ENCODE measurements at places on chromosomes 2 and 18.

GRCh38 chr18:48844271-48844670 lies 106.5 kb downstream of the SMAD7 start:
- DNase-seq: no peak

- no peak for DNase-seq
These were observed 23.6 kb downstream of the TEX44 start for GRCh38 chr2:231616296-231616695.

DNA sequence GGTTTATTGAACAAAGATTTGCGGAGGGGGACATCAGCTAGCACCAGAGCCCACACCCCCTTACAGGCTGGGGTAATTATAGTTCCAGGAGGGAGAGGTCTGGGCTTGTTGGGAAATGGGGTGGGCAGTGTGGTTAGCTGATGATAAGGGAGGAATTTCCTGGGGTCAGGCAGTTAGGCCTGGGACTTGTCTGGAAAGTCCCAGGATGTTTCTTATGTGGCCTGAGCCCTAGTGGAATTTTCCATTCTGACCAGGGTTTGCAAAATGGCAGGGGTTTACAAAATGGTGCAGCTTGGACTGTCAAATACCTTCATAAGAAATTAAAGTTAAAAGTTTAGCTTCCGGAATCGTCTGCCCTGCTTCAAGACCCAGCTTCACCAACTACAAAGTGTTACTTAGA lies 199.1 kb downstream of the FBXO15 start:
- no peak for DNase-seq

- no peak for DNase-seq
These were observed 363 bp downstream of the GREB1 start for GRCh38 chr2:11534071-11534745.

All from LoVo (cell line).